ENCODE measurements at places on chromosomes 11 and 22.
A peak's percentile ranks its signal among the peaks of the same experiment; 100 is the strongest.

DNA sequence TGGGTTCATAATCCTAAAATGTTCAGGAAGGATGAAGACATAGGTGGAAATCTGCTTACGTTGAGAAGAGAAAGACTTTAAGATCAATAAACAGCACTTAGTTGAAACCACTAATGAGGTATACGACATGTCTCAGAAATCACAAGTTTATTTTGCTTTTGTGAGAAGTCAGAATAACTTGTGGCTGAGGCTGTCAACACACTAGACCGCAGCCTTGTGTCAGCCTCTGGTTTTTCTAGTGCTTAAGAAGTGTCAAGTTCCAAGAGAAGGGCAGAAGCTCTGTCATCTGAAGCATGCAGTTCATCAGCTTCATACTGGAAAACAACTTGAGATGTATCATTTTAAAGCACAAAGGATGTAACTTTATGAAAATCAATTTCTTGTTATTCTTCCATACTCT is 420.9 kb downstream of the METTL15 start:
- no peak for DNase-seq

GRCh38 chr22:32618441-32619140 is 144.0 kb downstream of the FBXO7 start:
- DNase-seq = no peak

DNA sequence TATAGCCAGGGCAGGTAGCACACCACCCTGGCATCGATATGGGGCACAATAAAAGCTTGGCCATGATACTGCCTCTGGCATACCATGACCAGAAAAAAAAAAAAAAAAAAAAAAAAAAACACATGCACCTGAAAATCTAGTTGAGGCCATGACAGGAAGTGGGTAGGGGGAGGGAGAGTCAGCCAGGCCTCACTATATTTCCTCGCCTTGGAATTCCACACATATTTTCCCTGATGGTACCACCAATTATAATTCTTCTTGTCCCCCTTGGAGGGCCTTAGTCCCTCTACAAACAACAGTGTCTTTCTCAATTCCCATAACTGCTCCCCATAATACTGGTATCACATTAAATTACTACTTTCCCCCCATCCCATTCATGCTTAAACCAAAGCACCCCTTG is 12.6 kb upstream of the CHKA start:
- no peak for DNase-seq

DNA sequence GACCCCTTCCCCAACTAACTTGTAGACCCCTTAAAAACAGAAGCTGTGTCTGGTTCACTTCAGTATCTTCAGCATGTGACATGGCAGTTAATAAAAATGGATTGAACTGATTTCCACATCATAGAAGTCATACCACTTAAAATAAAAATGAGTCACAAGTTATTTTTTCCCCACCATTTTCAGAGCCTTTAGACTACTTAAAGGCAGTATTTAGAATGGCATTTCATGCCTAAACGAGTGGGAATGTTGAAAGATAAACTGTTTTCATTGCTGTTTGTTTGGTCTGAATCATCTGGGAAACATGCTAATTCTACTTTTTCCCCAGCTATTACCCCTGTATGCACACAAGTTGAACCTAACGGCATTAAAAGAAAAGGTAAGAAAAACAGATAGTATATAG is 324.0 kb downstream of the RAB38 start:
- no peak for DNase-seq

DNA sequence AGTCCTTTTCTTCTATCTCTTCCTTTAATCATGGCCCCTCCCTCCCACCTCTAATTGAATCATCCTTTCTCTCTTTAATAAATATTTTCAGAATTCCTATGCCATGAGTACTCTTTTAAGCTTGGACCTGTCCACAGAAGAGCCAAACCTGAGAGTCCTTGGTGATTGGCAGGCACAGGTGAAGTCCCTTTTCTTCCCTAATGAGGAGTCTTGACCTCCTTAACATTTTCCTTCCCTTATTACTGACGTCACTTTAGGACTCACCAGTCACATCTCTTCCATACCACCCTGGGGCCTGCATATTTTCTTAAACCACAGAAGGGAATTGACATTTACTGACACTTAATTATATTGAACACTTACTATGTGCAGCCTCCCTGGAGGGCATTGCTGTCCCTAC is 41.0 kb upstream of the RASSF10 start:
- DNase-seq = no peak

DNA sequence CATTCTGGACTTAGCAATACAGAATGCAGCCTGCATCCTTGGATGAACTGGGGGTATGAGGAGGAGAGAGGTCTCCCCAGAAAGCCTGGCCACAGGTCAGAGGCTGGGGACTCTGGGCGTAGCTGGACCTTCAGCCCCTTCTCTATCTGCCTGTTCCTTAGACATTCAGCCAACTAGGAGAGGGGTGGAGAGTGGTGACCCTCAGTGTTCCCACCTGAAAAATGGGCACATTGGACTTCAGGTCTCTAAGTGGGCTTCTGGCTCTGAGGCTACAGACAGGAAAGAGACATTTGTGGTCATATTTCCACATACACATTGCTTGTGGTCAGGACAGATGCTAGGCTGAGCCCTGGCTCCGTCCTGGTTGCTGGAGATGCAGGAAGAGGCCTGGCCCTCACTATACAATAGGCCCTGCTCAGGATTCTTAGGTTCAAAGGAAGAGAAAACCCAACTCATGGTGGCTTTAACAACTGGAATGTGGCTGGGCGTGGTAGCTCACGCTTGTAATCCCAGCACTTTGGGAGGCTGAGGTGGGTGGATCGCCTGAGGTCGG is 30.1 kb upstream of the CBX7 start:
- peak; percentile 55 for DNase-seq

DNA sequence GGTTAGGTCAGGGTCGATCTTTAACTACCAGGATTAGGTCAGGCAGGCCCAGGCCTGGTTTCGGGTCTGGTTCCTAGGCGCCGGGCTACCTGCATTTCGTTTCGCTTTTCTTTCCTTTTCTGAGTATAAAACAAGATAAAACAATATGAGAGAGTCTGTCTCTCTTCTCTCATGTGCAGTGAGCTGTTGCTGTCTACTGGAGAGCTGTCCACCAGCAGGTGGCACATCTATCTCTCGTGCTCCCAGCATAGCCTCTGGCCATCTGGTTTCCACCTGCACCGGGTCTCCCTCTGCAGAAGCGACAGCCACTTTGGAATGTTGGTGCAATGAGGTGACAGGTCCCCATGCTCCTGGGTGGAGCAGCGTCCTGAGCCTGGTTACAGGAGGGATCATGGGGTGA is 27.6 kb downstream of the RIBC2 start:
- peak; percentile 63 for DNase-seq

GRCh38 chr11:131609337-131609736 is 238.9 kb downstream of the NTM start:
- DNase-seq = no peak

Data from NB4 (cell line).